Occipital lobe (tissue), 3 donors: ENCODE measurements at places on chromosomes 13 and 19. TPM values are rescaled to one million over a fixed set of nuclear protein-coding genes. Genes with fewer than 3 reads are reported as not detected.

The GATAD2A gene
- total RNA-seq = 14.2 TPM

The RFPL4AL1 gene
- not detected for total RNA-seq

DNA sequence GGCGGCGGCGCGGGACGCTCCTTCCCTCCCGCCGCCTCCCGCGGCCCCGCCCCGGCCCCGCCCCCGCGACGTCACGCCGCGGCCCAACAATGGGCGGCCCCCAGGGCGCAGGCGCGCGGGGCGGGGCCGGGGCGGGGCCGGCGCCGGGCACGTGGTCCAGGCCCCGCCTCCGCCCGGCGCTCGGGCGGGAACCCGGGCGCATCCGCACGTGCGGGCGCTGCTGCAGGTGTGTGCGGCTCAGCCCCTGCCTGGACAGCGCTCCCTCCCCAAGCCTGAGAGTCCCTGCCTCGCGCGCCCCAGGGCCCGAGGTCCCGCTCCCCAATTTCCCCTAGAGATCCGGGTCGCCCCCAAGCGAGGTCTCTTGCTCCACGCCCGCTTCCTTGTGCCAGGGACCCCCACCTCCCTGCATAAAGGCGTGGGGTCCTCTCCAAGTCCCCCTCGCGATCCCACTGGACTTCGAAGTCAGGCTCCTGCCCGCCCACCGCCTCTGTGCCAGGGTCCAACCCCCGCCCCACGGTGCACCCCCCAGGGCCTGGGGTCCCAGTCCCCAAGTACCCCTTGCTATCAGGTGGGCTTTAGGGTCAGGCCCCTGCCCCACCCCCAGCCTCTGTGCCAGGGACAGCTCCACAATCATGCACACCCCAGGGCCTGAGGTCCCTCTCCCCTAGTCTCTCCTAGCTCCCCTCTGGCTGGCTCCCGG, at the start of gene MEX3D:
MEX3D (minus strand) TSS at position 6 of the 700 bp plus-strand sequence. CDS start 267 bp downstream, outside the sequence.
- no peak for DNase-seq

DNA sequence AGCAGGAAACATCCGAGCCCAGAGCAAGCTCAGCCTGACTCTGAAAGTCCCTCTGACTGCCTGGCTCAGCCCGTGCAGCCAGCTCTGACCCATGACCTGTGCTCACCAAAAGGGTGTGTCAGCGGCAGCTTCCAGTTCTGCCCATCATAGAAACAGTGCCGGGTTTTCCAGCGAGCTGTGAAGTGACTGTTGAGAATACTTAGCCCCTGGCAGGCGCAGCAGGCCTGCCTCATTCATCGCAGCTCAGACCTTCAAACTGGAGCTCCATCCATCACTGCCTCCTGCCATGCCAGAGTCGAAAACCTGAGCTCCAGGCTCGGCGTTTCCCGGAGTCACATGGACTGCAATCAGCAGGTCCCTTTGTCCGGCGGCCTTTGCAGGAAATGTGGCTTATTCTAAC, 16.3 kb upstream of the GSX1 start:
- DNase-seq = no peak

DNA sequence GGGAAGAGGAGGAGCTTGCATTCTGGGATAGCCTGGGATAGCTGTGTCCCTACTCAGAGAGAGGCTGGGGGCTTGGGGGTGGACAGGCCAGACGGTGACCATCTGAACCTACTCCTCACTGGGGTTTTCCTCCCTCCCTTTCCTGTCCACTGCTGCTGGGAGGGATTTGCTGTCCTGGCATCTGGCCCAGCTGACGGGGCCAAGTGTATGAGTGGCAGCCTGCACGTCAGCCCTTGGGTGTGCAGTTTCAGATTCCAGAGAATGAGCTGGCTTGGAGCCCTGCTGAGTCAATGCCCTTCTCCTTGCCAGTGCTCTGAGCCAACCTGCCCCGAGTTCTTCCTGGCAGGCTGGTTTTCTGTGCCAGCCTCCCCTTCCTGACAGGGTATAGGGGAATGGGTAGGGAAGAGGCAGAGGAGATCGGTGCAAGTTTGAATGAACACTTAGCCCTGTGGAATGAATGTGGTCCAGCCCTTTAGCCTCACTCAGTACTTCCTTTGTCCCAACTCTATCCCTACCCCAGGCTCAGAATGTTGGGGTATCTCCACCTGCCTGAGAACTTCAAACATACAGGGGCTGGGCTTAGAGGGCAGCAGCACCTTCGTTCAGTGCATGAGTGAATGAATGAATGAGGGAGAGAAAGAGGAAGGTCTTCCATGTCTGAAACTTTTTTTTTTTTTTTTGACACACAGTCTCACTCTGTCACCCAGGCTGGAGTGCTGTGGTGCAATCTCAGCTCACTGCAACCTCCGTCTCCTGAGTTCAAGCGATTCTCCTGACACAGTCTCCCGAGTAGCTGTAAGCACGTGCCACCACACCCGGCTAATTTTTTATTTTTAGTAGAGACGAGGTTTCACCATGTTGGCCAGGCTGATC, 1.8 kb upstream of the ANGPTL4 start:
- DNase-seq = peak; percentile 72
